ENCODE measurements at places on chromosomes 1 and 21.

- no peak for DNase-seq
These were observed 5.3 kb upstream of the PRPF38B start for GRCh38 chr1:108686614-108687313.

DNA sequence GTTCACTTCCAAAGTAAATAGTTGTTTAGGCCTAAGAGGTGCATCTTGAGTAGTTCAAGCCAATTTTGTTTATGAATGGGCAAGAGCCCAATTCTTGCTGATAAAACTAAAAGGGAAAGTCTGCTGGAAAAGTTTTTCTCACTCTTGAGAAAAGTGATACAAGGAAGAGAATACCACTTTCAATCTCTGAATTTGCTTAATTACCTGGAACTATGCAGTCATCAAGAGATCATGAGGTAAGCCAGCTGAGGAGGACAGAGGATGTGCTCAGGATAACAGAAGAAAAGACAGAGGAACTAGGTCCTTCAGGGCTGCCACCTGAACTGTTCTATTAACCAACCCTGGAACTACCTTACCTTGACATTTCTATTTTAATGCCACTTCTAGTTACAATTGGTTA lies 42.2 kb downstream of the ILDR2 start:
- no peak for DNase-seq

- peak; percentile 84 for DNase-seq
These were observed at the start of gene FOXD2 for GRCh38 chr1:47437447-47438164. TSS of gene FOXD2 (plus strand) at chr1:47438044. CDS start at chr1:47438136, 92 bp downstream.

DNA sequence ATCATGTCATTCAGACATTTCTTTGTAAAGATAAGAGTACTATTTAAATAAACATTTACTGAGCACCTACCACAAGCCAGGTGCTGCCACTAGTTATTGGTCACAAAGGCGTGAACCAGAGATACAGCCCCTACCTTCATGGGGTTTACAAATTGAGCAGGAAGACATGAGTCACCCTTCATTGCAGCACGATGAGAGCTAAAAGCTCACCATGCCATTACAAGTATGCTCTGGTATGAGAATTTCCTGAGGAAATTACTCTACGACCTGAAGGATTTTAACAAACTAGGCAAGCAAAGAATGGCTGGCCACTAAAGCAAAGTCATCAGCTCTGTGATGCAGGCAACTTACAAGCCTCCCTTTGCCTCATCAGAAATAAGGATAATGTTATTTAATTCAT lies 346.8 kb downstream of the BRINP2 start:
- DNase-seq: no peak

GRCh38 chr1:11053758-11054137 lies 6.1 kb downstream of the SRM start:
- no peak for DNase-seq

GRCh38 chr1:246215510-246215903 lies 291.6 kb downstream of the SMYD3 start:
- no peak for DNase-seq

GRCh38 chr1:182806015-182806678 lies 16.6 kb downstream of the NPL start:
- DNase-seq: no peak

GRCh38 chr1:48756683-48757316 lies 19.9 kb downstream of the BEND5 start:
- DNase-seq: no peak

DNA sequence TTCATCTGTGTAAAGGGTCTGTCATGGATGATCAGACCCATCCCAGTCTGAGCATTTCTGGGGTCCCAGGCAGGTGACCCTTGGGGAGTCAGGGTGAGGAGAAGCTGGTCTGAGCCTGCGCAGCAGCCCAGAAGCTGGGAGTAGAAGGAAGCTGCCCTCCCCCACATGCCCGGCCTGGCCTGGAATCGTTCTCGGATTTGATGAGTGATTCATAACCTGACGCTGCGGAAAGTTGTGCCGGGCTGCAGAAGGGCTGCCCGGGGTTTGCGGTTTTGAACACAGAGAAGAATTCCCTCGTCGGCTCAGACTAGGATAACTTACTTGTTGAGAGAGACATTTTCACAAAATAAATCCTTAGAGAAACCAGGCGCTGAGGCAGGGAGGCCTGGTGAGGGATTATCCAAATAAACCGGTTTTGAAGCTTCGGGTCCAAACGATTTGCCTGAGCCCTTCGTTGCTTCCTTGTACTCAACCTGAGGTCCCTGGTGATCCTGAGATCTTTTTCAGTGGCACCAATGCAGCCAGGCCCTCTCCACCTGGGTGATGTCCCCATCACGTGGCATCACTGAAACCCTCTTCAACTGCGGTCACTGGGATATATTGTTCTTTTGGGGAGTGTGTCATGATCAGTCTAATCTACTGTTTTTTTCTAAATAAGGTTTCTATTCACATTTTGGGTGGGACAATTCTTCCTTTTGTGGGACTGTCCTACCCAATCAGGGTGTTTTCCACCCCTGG lies 29.2 kb downstream of the EPHB2 start:
- DNase-seq: no peak

GRCh38 chr21:33550772-33551660 lies 8.2 kb downstream of the SON start:
- DNase-seq: no peak

DNA sequence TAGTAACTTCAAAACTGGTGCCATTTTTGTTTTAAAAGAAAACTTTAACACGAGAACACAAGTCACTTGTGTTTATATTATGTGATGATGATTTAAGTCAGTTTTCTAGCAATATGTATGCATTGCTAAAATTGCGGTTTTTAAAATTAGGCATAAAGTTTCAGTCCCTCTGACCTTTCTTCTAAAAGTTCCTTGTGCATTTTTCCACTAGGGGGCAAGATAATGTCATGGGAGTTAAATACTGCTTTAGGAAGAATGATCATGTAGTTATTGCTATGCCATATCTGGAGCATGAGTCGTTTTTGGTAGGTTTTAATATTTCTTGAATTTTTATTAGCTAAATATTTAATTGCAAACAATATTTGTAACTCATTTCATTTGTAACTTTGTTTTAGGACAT lies 10.7 kb downstream of the CDC7 start:
- no peak for DNase-seq

DNA sequence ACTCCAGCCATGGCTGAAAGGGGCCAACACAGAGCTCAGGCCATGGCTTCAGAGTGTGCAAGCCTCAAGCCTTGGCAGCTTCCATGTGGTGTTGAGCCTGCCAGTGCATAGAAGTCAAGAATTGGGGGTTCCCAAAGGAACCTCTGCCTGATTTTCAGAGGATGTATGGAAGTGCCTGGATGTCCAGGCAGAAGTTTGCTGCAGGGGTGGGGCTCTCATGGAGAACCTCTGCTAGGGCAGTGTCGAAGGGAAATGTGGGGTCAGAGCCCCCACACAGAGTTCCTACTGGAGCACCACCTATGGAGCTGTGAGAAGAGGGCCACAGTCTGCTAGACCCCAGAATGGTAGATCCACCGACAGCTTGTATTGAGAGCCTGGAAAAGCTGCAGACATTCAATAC lies 29.8 kb upstream of the CD55 start:
- DNase-seq: no peak

GRCh38 chr21:26599261-26599660 lies 26.2 kb upstream of the CYYR1 start:
- DNase-seq: no peak

GRCh38 chr1:52677076-52677806 lies 20.9 kb downstream of the COA7 start:
- no peak for DNase-seq

DNA sequence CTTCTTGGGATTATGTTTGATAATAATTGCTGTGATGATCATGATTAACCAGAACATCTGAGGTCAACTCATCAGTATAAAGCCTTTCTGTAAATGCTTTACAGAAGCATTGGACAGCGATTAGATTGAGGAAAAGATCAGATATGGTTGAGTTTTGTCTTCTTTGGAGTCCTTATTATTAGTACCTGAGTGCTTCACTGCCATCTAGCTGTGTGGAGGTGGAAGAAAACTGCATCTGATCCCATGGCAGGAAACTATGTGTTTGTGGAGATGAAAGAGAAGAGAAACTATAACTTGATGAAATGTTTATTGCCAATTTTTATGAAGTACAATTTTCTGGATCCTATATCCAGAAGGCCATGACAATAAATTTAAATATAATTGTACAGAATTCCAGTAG lies 11.4 kb downstream of the FLG2 start:
- DNase-seq: no peak

DNA sequence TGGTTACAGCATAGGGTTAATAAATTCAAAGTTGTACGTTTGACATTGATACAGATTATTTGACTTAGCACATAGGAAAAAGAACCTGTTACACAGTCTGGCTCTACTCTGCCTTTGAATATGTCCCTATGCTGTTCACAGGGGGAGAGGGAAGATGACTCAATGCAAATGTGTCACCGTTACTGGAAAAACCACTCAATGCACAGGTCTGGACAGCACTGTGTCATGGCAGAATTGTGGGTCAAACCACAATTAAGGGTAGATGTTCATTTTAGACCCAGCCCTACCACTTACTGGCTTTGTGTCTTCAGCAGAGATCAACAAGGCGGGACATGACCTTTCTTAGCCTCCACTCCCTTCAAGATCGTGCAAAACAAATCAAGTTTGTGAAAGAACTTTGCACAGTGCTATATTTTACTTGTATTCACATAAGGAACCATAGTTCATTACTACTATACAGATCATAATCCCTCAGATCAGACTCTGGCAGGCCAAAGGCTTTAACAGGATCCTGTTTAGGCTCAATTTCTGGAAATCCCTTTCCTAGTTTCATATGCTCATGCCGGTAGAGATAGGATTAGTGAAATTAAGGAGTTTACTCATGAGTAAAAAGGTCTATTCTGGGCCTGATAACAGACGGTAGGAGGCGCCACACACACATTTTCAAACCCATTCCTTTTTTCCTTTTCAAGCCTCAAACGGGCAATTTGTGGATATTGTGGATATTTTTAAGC lies 22.1 kb downstream of the EIF2D start:
- DNase-seq: peak; percentile 50

GRCh38 chr1:155934936-155935590 lies 850 bp upstream of the KHDC4 start:
- DNase-seq: no peak

DNA sequence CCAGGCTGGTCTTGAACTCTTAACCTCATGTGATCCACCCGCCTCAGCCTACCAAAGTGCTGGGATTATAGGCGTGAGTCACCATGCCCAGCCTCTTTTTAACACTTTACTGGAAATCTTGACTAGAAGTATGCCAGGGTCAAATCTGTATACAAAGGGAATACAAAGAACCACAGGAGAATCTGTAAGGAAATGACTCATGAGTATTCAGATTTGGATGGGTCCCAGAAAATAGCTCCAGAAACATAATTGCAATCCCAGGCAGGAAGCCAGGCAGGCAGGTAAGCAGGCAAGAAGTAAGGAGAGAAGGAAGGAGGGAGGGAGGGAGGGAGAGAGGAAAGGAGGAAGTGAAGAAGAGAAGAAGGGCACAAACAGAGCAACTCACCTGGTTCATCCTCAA lies 22.8 kb upstream of the TIAM1 start:
- no peak for DNase-seq

DNA sequence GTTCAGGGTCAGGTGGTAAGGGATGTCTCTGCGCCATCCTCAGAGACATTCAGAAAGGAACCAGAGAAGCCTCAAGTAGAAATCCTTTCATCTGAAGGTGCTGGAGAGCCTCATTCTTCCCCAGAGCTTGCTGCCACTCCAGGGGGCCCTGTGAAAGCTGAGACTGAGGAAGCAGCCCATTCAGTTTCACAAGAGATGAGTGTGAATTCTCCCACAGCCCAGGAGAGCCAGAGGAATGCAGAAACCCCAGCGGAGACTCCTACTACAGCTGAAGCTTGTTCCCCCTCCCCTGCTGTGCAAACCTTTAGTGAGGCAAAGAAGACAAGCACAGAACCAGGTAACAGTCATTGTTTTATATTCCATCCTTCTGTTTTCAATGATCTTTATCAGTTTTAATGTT lies 38.7 kb downstream of the ZBTB40 start:
- DNase-seq: no peak

GRCh38 chr1:192530254-192530653 lies 45.3 kb upstream of the RGS1 start:
- no peak for DNase-seq

GRCh38 chr1:27726173-27727044 lies 648 bp downstream of the FAM76A start:
- peak; percentile 22 for DNase-seq

DNA sequence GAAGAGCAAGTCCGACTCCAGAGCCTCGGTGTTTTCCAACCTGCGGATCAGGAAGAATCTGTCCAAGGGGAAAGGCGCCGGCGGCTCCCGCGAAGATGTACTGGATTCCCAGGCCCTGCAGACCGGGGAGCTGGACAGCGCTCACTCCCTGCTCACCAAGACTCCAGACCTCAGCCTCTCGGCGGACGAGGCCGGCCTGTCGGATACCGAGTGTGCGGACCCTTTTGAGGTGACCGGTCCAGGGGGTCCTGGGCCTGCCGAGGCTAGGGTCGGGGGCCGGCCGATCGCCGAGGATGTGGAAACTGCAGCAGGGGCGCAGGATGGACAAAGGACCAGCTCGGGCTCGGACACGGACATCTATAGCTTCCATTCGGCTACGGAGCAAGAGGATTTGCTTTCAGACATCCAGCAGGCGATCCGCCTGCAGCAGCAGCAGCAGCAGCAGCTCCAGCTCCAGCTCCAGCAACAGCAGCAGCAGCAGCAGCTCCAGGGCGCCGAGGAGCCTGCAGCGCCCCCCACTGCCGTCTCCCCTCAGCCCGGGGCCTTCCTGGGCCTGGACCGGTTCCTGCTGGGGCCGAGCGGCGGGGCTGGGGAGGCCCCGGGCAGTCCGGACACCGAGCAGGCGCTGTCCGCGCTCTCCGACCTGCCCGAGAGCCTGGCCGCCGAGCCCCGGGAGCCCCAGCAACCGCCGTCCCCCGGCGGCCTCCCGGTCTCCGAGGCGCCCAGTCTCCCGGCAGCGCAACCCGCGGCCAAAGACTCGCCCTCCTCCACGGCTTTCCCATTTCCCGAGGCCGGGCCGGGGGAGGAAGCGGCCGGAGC lies 827 bp downstream of the FMN2 start:
- no peak for DNase-seq

- no peak for DNase-seq
These were observed 62.2 kb downstream of the PSMG1 start for GRCh38 chr21:39120876-39121599.

DNA sequence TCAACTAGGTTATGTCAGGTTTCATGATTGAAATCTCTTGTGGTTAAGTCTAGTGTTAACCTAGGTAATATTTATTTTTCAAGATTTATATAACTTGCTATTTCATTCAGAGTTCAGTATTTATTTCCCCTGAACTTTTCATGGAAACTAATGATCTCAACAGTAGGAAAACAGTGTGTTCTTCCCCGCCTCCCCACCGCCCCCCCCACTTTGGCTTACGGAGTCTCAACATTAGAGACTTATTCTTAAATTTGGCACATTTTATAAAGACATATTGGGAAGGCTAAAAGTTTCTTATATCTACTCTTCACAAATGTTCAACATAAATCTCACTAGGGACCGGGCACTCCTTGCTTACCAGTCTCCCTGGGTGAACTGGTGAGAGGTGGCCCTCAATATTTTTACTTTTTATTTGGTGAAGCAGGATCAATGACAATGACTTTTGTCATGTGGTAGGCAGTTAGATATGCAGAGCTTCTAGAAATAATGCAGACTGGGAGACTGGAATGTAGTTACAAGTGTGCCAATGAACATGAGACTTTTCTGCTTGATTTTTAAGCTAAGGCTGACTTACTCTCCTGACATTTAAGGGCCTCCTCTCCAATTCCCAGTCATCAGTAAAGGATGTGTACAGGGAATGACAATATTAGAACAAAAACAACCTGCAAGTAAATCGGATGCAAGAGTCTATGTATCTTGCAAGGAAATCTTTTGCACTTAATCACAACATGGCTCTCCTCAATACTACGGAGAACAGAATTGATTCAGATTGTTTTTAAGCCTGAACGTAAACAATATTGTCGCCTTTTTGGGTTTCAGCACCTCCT lies 1.7 kb upstream of the MAN1A2 start:
- DNase-seq: no peak

Data from activated CD4-positive, alpha-beta T cell treated with anti-CD3 and anti-CD28 coated beads for 1 hour (primary cell).